GM13977 (cell line): ENCODE measurements at places on chromosomes 11 and 22.

GRCh38 chr22:30309951-30310741 lies 16.6 kb downstream of the TBC1D10A start:
- DNase-seq = peak; percentile 56

DNA sequence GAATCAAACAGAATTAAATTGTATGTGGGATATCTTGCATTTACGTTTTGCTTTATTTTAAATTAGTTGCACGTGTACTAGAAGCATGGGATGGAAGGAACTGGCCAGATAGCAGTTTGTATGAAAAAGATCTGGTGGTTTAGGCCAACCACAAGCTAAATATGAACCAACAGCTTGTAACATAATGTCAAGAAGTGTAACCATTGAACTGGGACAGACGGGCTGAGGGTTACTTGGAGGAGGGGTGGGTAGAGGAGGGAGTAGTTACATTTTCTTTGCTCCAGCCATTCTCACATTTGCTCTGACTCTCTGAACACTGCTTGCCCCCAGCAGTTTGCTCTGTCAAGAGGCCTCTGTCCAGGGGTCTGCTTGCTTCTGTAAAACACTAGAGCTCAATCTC lies 31.7 kb upstream of the CXCR5 start:
- peak; percentile 67 for DNase-seq

GRCh38 chr11:65188486-65188885 lies 6.8 kb downstream of the CAPN1 start:
- DNase-seq = no peak

GRCh38 chr11:29173660-29174062 lies 843.2 kb downstream of the KCNA4 start:
- DNase-seq = no peak

- no peak for DNase-seq
Observed at GRCh38 chr22:37187891-37188761, at the start of gene C1QTNF6. C1QTNF6 (minus strand) TSS chr22:37188247; CDS start chr22:37188213, 34 bp downstream.

GRCh38 chr11:133214646-133215045 lies 317.7 kb downstream of the OPCML start:
- DNase-seq = no peak

DNA sequence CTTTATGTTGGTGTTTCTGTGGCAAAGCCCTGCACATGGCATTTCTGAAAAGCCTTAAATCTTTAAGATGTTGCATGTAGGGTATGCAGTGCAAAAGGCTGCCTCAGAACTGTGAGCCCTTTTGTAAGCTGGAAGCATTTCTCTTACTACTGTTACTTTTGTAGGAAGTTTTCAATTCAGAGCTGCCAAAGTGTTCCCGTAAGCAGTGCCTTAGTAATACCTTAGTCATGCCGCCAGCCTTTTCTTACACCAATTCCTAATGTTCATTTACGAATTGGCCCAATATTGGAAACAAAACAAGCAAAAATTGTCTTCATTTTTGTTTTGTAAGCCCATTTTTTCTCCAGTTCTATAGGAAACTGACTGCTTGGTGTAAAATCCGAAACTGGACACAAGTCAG lies 67.4 kb upstream of the RASSF10 start:
- no peak for DNase-seq

GRCh38 chr11:110720431-110721275 lies 8.4 kb upstream of the ARHGAP20 start:
- DNase-seq = no peak

- DNase-seq = no peak
Observed at GRCh38 chr11:57680552-57680874, 12.6 kb downstream of the ZDHHC5 start.

GRCh38 chr22:37624876-37625275 lies 14.6 kb upstream of the SH3BP1 start:
- DNase-seq = no peak

DNA sequence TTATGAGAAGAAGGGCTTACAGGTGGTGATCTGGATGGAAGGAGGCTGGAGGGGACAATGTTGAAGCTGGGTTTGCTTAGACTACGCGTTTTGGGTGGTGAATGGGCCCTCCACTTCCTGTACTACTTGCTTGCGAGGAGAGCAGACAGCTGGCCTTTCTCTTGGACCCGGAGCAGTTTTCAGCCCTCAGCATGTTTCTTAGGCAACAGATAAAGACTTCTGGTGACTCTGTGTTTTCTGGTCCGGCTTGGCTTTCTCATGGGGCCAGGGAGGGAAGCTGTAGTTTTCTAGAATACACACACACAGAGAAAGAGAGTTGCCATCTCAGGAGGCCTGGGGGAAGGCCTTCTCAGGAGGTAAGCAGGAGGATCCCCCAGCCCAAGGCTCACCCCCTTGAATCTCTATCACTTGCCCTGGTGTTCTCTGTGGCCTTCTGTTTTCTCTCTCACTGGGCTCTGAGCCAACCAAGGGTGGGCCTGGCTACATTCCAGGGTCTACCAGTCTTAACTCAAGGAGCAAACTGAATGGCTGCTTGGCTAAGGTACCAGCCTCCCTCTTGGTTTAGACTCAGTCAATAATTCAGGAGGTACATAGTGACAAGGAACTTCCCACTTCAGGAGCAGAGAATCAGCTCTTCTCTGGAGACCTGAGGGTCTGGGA lies 2.4 kb downstream of the CCS start:
- DNase-seq = no peak

DNA sequence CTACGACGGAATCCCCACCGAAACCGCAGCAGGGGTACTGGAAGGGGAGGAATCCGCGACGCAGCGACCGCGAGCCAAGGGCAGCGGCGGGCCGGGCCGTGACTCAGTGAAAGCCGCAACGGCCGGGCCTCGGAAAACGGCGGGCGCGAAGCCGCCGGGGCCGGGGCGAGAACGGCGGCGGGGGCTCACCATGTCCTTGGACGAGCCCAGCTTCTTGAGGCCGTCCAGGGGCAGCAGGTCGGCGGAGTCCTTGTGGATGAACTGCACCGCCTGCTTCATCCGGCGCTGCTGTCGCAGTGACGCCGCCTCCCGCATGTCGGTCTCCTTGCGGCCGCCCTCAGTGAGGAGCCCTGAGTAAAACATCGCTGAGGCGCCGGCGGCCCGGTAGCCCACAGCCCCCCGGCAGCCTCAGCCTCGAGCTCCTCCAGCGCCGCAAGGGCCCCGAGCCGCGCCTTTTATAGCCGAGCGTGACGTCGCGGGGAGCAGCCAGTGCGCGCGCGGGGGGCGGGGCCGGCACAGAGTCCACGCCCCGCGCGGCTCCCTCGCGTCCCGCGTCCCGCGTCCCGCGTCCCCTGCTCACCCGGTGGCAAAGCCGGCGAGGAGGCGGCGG lies at the start of gene NRIP3:
NRIP3 (minus strand) TSS at position 429 of the 610 bp plus-strand sequence; CDS start at position 363, 66 bp downstream.
- DNase-seq = peak; percentile 82

DNA sequence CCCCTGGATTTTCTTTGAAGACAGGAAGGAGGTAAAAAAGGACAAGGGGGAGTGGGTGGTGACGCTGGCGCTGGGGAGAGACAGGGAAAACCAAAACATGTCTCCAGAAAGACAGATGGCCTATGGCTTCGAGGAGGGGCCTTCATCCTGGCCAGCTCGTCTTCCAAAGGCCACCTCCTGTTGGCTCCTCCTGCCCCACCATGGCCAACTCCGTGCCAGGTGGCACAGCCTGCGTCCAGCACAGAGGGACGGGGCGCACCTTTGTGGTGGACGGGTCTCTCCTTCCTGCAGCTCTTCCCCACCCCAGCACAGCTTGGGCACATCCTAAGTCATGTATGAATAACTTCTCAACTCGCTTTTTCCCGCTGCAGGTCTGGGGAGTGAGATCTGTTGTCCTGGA lies 22.7 kb downstream of the IGSF9B start:
- no peak for DNase-seq

DNA sequence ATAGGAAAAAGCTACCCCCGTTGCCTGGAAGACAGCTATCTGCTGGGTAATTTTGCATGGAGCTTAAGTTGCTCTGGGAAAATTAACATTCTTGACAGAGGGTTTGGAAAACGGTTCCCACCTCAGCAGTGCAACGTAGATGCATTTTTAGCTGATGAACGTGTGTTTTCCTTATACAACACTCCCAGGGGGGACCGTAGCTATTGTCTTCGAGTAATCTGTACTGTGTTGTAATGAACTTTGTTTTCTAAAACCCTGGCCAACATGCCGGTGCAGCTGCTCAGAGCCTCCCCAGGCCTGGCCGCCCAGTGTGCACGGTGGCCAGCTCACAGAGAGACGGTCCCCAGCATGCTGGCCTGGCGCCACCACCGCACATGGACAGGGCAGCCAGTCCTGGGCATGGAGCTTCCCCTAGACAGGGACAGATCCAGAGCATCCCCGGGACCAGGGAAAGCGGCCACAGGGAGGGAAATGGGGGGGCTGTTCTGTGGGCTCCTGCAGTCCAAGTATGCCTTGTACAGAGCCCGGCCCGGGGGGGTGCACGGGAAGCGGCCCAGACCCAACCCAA lies 2.2 kb downstream of the TNNT3 start:
- peak; percentile 29 for DNase-seq

DNA sequence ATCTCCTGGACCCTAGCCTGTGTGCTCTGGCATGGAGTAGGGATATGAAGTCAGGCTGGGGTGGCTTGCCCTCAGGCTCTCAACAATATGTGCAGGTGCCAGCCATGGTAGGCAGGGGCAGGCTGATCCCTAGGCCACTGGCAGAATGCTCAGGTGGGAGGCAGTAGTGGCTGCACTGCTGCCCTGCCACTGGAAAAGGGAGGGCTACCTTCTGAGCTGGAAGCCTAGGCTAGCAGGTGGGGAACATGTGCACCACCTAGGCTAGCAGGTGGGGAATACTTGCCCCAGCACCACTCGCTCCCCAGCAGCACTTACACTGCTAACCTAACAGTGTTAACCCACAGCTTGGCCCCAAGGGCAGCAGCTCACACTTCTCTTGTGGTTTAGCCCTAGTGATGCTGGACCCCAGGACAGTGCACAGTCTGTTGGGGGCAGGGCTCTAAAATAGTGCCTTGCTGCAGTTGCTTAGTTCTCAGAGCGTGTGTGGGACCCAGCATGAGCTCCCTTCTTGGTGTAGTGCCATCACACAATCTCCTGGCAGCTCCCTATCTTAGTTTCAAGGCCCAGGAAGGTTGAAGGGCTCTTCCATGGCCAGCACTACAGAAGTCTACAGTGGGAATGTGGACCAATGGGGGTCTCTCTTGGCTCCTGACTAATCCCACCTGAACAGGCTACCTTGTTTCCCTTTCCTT lies 130.8 kb downstream of the FCHSD2 start:
- DNase-seq = no peak

GRCh38 chr11:30046578-30046945 lies 29.7 kb upstream of the KCNA4 start:
- no peak for DNase-seq

- no peak for DNase-seq
Observed at GRCh38 chr11:120974965-120975364, 48.9 kb upstream of the TBCEL start.

DNA sequence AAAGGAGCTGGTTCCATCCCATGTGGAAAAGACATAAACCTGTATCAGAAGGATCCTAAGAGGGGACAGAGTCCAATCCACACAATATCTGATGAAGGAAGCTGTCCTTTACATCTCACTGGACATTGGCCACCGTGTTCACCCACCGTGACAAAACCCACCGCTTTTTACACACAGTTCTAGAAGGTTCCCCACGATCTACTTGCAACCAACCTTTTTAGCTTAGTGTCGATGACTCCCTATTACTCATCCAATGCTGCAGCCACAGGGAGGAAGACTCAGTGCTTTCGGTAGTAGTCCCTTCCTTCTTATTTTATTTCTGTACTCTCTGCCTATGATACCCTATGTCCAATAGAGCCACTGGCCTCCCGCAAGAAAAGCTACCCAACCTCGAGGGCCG lies 65.4 kb downstream of the MAPK1 start:
- no peak for DNase-seq
